Left renal pelvis (tissue), 4 donors: ENCODE measurements at places on chromosomes 3 and 15.

DNA sequence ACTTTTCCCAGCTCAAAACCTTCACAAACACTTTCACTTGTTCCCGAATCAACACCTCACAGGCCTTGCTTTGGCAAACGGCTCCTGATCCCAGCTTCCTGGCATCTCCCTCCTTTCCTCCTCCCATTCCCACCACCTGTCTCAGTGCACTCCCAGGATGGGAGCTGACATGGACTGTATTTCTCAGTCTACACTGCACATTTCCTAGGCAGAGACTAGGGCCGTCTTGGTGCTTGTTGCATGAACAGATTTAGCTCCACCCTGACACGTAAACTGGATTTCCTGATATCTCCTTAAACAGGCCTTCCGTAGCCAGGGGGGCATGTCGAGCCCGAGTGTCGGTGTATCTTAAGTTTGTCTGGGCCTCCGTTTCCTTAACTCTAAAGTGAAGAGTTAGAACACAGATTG, 790 bp upstream of the WHAMM start:
- DNase-seq, result no peak

DNA sequence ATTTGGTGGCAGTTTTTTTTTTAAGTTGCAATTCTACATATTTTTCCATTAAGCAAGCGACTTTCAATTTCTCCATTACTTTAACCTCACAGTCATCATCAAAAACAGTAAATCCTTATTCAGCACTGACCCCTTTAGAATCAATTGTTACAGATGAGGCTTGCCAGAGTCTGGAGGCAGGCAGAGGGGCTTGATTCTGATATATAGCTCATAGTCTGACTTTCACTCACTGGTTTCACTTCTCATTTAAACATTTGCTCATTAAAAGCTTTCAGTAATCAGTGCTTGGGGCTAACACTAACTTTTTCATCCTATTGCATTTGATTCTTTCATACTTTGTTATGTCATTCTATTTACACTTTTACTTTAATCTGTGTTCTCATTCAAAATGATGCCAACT, 88.4 kb downstream of the PYDC2 start:
- no peak for DNase-seq

DNA sequence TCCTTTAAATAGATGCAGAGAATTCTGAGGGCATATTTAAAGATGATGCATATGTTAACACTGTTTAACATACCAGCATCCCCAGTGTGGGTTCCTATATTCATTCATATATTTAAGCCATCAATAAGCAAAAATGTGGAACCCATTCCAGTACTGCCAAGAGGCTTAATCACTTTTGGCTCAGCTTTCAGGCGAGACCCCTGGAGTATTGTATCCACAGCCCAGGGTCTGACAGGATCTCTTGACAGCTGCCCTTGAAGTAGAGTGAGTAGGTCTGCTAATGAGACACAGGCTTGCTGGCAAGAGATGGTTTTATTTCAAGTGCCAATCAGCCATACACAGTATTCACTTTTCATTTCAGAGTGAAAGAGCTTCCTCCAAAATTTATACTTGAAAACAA, 367.3 kb downstream of the OCA2 start:
- no peak for DNase-seq

GRCh38 chr15:77860071-77860691, 217.3 kb downstream of the TBC1D2B start:
- DNase-seq, result no peak

DNA sequence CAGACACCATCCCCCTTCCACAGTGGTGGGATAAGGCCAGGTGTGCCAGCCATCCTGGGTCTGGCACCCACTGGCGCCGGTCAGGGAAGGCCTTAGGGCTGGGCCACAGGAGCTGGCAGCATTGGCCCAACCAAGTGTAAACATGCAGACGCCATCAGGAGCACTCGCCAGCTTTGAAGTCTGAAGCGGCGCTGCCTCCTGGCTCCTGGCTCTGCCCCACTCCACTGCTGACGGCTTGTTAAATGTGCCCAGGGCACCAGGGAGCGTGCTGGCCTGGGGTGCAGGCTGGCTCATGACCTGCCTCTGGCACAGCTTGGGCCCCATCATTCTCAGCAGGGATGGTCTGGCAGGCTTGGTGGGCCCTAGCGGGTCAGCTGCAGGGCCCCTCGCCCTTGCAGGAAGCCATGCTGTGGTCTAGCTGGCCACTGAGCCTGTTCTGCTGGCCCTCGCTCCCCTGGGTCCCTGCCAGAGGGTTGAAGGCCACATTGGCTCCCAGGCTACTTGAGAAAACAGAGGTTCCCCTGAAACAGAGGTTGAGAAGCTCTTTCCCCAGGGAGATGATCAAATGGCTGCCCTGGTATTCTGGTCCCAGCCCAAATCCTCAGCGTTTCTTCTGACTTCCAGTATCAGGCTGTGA, 116.6 kb downstream of the DNAJB8 start:
- DNase-seq, result no peak

- no peak for DNase-seq
Observed at GRCh38 chr3:8932507-8932906, 30.8 kb downstream of the RAD18 start.

DNA sequence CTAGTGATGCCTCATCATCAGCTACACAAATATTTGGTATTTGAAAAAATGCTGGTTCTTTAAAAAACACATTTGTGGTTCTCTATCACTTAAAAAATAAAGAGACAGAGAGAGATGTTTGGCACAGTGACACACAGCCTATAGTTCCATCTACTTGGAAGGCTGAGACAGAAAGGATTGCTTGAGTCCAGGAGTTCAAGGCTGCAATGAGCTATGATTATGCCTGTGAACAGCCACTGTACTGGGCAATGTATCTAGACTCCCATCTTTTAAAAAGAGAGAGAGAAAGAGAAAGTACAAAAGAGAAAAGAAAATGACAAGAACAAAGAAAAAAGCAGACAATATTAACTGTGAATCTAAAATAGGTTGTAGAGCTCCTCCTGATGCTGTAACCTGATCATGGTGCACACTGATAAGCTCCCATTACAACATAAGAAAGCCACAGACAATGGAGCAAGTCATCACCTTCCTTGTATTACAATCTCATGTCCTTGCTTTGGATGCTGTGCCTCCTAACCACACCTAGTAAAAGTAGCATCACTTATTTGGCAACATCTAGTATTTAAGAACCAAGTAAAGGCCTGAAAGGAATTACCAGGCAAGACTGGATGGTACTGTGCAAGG, 31.7 kb upstream of the MAP4 start:
- no peak for DNase-seq

GRCh38 chr15:83694015-83694414, 40.1 kb downstream of the ADAMTSL3 start:
- DNase-seq, result no peak

DNA sequence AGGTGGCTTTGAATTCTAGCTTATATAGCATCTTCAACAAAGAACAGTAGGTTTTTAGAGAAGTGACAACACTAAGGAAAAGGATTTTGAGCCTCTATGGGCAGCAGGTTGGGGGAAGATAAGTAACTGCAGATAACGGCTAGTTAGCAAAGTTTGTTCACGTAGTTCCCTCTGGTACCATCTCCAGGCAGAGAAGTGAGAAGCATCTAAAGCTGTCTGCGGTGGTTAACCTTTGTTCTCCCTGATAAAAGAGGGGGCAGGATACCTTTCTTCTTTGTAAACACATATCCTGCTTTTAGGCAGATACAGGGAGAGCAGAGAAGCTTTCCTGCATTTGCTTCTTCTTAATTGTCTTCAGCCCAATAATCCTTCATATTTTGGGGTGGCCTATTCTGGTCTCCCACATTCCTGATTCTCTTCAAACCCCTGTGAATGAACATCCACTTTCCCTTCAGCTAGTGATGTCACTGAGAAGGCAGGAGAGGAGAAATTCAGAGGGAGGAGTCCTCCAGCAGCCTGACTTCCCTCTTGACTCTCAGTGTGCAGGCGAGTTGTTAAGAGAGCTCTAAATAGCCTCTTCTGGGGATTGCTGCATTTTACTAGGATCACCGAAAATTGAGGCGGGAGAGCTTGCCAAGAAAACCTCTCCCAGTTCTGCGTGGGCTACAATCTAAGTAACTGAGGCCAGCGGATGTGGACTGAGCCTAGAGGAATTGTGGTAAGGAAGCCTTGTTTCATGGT, 393.7 kb upstream of the C2CD4B start:
- no peak for DNase-seq

- no peak for DNase-seq
Observed at GRCh38 chr3:184868477-184868876, 56.5 kb downstream of the VPS8 start.

GRCh38 chr15:47383102-47383501, 334.2 kb upstream of the SEMA6D start:
- DNase-seq, result no peak

DNA sequence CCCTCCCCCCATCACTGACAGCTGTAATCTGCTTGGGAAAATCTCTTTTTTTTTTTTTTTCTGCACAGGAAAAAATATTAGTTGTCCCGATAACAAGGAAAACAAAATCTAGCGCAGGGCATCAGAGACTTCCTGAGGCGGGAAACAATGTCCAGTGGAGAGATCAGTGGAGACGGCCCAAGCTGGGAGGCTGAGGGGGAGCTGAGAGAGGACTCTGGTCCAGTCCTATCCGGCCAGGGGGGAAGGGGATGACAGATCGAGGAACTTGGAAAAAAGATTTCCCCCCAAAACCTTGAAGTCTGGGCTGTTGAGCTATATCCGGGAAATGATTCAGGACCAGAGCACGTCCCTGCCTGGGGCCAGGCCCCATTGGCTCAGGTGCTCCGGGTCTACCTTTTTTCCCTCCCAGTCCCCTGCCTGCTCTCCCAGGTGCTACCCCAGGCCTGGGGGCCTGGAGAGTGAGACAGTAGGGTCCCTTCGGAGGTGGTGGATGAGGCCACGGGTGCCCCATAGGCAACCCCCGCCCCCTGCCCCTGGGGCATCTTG, 14.0 kb upstream of the DLL4 start:
- DNase-seq, result no peak

DNA sequence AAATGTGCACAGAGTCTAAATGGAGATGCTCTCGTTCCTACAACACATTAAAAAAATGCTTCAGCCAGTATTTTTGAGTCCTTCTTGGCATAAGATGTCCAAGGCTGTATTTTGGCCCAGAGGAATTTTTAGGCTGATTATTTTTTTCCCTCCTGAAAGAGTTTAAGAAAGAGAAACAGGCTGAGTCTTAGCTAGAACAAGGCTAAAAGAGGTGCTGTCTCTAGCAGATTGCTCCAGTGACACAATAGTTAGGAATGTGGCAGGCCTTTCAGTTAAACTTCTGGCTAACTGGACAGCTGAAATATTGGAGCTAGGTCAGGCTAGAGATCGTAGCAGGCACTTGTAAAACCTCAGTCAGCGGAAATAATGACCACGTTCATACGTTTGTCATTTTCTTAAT, 271.4 kb upstream of the RARB start:
- no peak for DNase-seq

GRCh38 chr3:128935922-128936321, 56.5 kb downstream of the ACAD9 start:
- DNase-seq, result no peak

DNA sequence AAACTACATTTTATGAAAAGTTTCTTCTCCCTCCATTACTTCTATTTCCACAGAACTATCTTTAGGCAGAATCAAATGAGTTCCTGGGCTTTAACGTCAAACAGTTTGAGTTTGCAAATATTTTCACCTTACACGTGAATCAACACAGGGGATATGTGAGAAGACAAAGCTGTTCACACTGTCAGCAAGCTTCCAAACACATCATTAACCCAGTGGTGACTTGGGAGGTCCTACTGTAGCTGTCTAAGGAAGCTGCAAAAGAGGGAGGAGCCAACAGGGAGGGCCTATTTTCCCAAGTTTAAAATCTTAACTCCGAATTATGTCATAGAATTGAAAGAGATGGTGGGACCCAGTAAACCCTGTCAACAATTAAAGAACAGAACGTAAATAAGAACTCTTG, 337.8 kb upstream of the DNAJC19 start:
- DNase-seq, result no peak

GRCh38 chr3:177131927-177132636, 65.2 kb downstream of the TBL1XR1 start:
- no peak for DNase-seq

- DNase-seq, result no peak
Observed at GRCh38 chr3:192812743-192813383, 85.5 kb upstream of the FGF12 start.

- DNase-seq, result no peak
Observed at GRCh38 chr3:149015393-149015792, 24.1 kb downstream of the GYG1 start.

DNA sequence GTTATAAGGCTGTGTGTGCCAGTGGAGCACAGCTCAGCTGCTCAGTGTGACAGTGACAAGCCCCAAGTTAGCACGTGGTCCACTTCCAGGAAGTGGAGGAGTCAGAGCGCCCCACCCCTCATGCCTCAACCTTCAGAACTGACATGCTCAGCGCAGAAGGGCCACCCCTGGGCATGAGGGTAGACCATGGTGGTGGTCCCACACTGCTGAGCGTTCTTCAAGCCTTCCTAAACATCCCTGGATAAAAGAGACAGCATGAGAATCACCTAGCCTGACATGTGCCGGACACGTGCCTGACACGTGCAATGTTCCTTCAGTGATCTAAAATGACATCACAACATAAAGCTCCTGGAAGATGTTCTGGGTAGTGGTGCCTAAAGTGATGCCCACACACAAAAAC, 16.8 kb downstream of the ATP10A start:
- no peak for DNase-seq

DNA sequence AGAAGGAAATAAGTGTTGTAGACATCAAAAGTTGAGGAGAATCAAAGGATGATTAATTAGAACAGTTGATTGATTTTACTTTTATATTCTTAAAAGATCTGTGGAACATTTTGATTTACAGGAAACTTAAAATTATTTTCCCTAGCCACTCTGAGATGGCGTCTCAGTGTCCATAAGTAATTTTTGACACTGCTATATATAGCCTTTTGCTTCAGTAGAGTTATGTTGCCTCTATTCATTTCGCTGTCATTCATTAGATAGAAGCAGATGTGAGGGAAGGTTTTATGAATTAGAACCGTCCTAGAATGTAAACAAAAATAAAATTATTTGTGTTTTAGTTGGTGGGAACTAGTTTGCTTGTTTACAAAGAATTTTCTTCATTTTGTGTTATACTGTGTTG, 51.1 kb upstream of the EIF3J start:
- DNase-seq, result no peak

DNA sequence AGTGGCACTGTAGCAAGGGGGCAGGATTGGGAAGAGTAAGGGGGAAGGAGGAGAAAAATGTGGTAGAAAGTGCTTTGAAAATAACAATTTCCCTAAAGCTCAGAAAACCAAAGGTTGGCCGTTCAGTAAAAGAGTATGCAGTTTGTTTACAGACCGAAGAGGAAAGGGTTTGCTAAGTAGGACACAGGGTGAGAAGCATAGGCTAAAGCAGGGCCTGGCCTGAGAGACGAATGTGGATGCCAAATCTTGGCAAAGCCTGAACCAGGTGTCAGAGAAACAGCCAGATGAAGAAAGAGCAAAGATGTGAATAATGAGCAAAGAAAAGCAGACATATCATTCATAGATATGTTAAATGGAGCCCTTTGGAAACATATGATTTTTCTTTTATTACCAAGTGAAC, 17.1 kb downstream of the NEK10 start:
- DNase-seq, result no peak

GRCh38 chr3:25563601-25564000, 101.1 kb downstream of the TOP2B start:
- no peak for DNase-seq

GRCh38 chr3:51708216-51708845, 1.5 kb downstream of the GRM2 start:
- no peak for DNase-seq
